ENCODE measurements at places on chromosomes 3 and 15. TPM values are rescaled to one million over a fixed set of nuclear protein-coding genes. Genes with fewer than 3 reads are reported as not detected.

DNA sequence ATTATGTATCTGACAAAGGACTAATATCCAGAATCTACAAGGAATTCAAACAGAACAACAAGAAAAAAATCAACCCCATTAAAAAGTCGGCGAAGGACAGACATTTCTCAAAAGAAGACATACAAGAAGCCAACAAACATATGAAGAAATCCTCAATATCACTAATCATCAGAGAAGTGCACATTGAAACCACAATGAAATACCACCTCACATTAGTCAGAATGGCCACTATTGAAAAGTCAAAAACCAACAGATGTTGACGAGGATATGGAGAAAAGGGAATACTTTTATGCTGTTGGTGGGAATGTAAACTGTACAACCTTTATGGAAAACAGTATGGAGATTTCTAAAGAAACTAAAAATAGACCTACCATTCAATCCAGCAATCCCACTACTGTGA, 233.1 kb upstream of the PLSCR5 start:
- no peak for DNase-seq

GRCh38 chr3:18008706-18009368, 266.4 kb upstream of the TBC1D5 start:
- DNase-seq = no peak

DNA sequence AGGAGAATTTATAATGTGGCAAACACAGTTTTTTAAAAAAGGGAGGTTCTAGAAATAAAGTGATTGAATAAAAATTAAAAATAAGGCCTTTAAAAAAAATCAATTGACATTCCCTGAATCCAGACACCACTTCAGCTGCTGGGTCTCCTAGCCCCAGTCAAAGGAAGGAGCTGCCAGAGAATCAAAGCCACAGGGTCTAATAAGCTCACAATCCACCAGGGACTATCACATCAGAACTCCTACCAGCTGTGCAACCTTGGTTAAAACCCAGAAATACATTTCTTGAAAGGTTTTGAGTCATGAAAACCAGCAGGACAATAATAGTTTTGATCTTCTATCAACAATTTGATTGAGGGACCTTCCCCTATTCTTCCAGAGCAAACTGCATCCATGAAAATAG, 134.5 kb downstream of the MECOM start:
- no peak for DNase-seq

DNA sequence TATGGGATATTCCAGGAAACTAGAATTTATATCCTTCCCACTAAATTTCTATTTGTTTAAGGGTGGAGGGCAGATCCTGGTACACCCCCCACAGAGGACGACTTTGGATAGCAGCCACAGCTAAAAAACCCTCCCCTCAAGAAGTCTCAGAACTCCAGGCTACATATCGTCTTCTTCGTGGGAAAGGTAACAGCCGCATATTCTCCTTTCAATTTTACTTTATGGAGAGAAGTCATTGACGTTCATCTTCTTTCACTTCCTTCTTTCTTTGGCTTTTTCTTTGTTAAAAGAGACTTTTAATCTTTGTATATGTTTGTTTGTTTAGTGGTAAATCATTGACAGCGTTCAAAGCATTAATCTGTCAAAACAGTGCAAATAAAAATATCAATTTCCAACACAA, 36.3 kb downstream of the TRIP4 start:
- no peak for DNase-seq

PLSCR2 gene
- not detected for total RNA-seq
